ENCODE measurements at places on chromosomes 7 and 10.

GRCh38 chr10:130790339-130790738 lies 521.2 kb downstream of the TCERG1L start:
- DNase-seq, result no peak

DNA sequence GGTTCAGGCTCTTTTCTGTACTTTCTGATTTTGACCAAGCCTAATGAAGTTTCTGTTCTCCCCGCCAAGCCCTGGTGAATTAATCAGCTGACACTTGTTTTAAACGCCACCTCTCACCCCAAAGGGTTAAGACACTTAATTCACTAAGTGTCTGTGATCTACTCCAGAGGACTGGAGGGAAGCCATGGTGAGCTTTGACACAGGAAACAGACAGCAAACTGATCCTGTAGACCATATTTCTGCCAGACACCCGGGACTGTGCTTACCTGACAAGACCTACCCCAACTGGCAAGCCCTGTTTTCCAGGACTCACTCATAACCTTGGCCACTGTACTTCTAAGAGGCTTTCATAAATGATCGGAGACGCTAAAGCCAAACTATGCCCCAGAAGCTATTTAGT lies 126.0 kb downstream of the STRA8 start:
- DNase-seq, result no peak

GRCh38 chr7:65978891-65979582 lies 3.0 kb downstream of the GUSB start:
- no peak for DNase-seq

GRCh38 chr10:77550378-77550777 lies 87.2 kb downstream of the KCNMA1 start:
- DNase-seq, result no peak

Measured in stimulated activated CD8-positive, alpha-beta memory T cell treated with anti-CD3 and anti-CD28 coated beads, Interleukin-15, amount 100 ng/mL, for 48 hours (primary cell).